ENCODE measurements at places on chromosomes 16 and 17.

- DNase-seq, result no peak
Measured at GRCh38 chr17:41010441-41010840, 1.5 kb upstream of the KRTAP3-1 start.

GRCh38 chr17:34228781-34229180 is 26.3 kb upstream of the CCL2 start:
- DNase-seq, result no peak

DNA sequence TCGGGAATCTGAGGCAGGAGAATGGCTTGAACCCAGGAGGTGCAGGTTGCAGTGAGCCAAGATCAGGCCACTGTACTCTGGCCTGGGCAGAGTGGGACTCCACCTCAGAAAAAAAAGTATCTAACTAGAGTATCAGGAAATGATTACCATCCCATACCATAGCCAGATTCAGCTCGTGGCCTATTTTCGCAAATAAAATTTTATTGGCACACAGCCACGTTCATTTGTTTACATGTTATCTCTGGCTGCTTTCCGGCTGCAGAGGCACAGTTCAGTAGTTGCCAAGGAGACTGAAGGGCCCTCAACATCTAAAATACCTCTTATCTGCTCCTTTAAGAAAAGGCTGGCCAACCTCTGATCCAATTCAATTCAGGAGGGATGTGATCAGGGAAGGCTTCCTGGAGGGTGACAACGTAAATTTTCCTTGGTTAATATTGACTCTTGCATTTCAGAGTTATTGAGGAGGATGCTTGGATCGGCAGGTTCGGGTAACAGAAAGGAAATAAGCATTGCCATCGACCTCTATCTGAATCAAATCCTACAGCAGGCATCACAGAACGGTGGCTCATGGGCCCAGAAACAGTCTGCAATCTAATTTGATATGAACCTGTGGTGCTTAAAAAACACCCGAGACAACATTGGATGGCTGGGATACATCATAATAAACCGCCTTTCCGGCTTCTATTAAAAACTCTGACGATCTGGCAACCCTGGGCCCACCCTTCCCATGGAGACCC is 73.8 kb downstream of the XYLT1 start:
- no peak for DNase-seq

DNA sequence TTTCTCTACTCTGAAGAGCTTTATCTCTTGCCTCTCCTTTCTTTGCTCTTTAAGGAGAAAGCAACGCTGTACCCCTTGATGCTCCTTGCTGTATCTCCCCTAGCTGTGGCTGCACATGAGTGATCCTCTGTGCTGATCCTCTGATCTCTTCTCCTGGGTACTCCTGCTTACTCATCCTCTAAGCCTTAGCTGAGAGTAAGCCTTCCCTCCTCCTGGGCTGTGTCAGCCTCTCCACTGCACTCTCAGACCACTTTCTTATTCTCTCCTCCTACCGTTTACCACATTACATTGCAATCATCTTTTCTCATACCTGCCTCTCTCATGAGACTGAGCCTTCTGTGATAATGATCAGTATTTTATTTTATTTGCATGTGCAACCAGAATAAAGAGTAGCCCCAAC is 25.1 kb downstream of the SOX9 start:
- no peak for DNase-seq

DNA sequence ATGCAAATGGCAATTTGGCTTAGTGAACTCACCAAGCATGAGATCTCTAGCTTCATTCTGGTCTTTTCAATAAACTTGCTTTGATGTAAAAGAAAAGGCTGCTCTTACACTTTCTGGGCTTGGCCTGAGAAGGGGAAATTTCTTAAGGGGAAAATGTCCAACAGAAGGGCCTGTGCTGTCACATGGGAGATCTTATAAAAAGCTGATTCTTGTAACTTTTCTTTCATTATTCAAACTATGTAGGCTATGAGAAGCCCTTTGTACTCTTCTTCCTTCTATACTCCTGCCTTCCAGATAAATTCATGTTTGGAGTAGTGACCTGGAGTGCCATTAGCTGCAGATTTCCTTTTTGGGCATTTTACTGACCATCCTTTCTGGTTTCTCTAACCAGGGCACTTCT is 16.9 kb downstream of the LIMD2 start:
- DNase-seq, result no peak

- DNase-seq, result no peak
Measured at GRCh38 chr17:61072648-61073047, 327.0 kb upstream of the TBX2 start.

GRCh38 chr16:77788181-77789084 is at the start of gene VAT1L:
Gene VAT1L, plus strand, starts transcription at chr16:77788564. Its CDS starts 119 bp downstream, at chr16:77788683.
- DNase-seq, result peak; percentile 80

DNA sequence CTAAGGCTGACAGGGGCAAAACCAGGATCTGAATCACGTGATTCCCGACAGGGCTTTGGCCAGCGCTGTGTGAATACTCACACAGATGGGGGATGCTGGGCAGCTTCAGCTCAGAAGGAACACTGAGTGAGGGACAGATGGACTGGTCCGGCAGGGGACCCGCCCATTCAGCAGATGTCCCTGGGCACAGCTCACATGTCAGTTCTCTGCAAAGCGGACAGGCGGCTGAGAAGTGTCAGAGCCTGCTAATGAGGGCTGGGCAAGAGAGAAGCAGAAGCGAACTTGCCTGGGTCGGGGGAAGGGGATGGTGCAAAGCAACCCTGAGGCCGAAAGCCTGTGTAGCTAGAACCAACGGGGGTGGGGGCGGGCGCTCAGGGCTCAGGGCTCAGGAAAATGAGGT is 11.9 kb upstream of the GLIS2 start:
- no peak for DNase-seq

- no peak for DNase-seq
Measured at GRCh38 chr16:6104428-6104827, 1006.8 kb upstream of the EEF2KMT start.

- no peak for DNase-seq
Measured at GRCh38 chr17:60840456-60840855, 162.8 kb downstream of the BCAS3 start.

DNA sequence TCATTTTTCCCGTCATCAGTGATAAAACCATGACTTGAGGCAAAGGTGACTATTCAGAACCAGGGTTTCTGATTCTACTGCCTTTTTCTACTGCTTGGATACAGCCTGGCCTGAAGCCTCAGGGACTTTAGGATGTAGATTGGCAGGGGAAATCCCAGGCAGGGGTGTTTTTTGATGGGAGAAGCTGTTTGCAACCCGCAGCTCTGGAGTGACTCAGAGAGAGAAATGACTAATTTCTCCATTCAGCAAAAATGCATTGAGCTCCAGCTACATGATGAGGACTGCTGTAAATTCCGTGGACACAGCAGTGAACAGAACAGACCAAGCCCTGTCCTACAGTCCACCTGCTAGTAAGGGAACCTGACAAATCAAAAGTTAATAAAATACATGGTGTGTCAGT is 560.6 kb downstream of the CDH13 start:
- DNase-seq, result peak; percentile 57

DNA sequence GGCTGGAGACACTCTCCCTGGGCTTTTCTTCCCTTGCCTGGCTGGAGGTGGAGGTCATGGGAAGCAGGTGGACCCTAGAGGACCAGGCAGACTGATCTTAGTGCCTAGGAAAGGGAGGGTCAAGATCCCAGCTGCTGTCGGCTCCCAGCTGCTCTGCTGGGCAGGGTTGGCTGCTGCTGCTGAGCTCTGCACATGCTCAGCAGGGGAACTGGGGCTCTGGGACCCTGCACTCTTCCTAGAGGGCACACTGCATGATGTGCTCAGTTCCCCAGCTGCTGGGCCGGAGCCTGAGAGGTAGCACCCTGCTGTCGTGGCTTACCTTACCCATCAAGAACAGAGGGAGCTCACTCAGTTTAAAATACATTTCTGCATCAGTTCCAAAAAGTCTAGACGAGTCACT is 34.3 kb downstream of the VAC14 start:
- no peak for DNase-seq

DNA sequence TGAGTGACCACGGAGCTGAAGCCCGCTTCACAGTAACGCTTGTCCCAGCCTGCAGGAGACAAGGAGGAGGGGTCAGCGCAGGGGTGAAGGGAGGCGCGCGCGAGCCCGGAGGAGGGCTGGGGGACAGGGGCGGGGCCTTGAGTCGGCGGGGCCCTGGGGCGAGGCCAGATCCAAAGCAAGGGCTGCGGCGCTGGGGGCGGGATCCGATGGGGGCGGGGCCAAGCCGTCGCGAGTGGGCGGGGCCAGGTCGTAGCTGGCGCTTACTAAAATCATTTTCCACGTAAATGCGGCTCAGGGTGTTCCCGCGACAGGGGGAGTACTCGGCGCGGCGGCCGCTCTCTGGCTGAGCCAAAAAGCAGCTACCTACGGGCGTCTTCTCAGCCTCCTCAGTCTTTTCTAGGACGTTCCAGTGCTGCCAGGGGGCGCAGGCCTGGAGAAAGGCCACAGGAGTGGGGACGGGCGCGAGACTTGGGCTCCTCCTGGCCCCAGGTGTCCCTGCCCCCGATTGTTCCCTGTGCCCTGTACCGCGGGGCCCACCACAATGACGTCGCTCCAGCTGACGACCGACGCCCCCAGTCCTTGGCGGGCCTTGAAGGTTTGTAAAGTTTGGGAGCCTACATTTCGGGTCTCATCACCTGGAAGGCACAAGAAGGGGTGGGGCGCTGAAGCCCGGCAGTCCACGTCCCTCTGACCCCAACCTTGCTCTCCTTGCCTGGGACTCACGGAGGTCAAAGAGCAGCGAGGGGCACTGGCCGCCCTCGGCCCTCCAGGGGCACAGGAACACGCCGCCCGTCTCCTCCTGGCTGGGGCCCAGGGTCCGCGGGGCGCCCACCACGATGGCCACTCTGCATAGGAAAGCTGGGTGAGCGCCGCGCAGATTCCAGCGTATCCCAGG is 3.9 kb downstream of the ITGA2B start:
- peak; percentile 93 for DNase-seq

DNA sequence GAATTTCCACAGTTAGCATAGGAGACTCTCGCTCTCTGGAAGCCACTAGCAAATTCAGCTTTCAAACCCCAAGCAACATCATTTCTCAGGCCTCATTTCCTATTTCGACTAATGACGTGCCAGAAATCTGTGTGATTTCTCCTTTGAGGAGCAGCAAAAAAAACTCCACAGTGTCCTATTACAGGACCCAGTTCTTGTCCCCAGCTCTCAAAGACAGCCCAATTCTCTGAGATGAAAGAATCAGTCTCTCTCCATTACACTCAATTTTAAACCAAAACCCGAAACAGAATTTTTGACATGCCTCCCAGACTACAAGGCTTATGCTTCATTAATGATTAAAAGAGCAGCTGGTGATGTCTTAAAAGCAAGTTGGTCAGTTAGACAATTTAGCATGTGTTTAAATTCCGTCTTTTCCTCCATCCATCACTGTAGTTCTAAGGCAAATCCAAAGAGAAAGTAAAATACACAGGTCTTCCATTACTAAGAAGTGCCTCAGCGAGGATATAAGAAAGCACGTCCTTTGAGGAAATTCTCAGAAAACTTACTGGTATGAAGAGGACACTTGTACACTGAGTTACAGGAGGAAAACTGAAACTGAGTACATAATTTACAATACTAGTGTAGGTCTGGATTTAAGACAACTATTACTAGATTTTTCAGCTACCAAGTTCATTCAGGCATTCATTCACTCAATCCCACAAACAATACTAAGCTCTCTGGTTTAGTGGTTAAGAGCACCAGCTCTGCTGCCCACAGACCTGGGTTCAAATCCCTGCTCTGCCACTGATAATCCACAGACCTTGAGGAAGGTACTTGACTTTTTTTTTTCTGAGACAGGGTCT is 12.5 kb downstream of the TOM1L2 start:
- peak; percentile 29 for DNase-seq

DNA sequence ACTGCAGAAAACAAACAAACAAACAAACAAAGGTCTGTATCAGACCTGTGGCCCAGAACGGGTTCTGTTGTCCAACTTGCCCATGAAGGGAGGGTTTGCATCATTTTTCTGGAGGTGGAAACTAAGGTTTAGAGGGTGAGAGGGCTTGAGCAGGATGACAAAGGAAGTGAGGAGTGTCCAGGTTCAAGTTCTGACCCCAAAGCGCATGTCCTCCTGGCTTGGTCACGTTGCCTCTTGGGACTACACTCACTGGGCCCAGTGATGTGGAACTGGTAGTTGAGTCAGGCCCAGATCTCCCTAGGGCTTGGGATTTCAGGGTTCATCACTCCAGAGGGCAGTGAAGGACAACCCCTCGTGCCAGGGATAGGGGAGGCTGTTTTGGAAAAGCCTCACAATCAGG is 1.8 kb downstream of the SREBF1 start:
- DNase-seq, result no peak

DNA sequence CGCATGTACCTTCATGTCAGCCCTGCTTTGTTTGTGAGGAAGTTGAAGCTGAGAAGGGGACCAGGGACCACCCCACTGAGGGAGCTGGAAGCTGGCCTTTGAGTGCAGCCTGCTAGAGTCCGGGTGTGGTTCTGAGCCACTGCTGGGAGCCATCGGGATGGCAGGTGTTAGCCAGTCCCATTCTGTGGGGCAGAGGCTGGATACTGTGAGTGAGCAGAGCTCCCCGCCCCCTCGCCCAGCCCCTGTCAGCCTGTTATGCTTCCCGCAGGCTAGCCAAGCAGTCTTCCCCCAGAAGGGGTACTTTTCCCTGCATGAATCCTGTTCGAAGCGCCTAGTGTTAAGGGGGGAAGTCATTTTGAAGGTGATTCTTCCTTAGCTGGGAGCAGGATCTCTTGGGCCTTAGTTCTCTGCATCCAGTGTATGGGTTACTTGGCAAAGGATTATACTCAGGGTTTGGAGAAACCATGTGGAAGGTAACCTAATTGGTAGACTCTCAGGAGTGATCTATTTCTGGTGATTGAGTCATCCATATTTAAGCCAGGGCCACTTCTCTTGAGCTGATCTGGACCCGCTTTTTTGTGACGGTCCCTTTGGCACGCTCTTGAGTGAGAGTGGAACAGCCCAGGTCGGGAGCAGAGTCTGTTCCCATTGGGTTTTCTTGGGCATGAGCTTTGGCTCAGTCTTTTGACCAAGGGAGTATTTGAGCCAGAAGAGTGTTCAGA is 23.8 kb downstream of the AKAP1 start:
- no peak for DNase-seq

GRCh38 chr16:91484-91883 is 13.5 kb downstream of the MPG start:
- DNase-seq, result no peak

GRCh38 chr16:68399456-68399855 is 48.9 kb downstream of the SMPD3 start:
- no peak for DNase-seq

GRCh38 chr16:56987692-56988091 is 1.7 kb upstream of the NLRC5 start:
- DNase-seq, result no peak

- DNase-seq, result peak; percentile 91
Measured at GRCh38 chr17:81959362-81960129, 1.4 kb downstream of the NOTUM start.

Data from AG08396 (cell line).